Natural killer cell (primary cell): ENCODE measurements at places on chromosomes 6 and 20. TPM values are rescaled to one million over a fixed set of nuclear protein-coding genes. Genes with fewer than 3 reads are reported as not detected.

The CDK5RAP1 gene
- 62.6 TPM for total RNA-seq

The MOG gene
- not detected for total RNA-seq

The ERGIC3 gene
- total RNA-seq, result 128 TPM

The MCM8 gene
- 14.3 TPM for total RNA-seq

DNA sequence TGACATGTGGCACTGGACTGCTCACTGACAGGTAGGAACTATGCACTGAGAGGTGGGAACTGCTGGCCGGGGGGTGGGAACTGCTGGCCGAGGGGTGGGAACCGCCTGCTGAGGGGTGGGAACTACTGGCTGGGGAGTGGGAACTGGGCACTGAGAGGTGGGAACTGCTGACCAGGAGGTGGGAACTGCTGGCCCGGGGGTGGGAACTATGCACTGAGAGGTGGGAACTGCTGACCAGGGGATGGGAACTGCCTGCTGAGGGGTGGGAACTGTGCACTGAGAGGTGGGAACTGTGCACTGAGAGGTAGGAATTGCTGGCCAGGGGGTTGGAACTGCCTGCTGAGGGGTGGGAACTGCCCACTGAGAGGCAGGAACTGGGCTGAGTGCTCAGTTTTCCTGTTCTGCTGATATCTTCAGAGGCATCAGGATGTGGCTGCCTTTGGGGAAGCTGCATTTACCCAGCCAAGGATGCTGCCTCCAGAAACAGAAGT lies 90.2 kb downstream of the THBS2 start:
- DNase-seq, result no peak

DNA sequence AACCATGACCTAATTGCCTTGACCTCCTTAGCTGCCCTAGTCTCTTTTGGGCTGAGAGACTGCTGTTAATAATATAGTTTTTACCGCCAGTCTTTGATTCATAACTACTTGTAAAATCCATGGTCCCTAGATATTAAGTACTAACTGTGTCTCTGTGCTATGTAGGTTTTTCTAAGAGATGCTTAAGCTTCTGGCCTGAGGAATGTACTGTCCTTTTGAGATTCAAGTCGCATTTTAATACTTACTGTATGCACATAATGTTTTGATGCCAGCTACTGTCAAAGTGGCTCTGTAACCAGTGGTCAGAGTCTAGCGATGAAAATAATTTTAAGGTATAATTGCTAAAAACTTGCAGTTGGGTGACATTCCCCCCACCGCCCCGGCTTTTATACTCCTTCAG lies 2.1 kb downstream of the AKAP12 start:
- no peak for DNase-seq

The KCNK15 gene
- total RNA-seq, result not detected

GRCh38 chr6:470901-471448 lies 79.4 kb downstream of the IRF4 start:
- DNase-seq, result no peak

DNA sequence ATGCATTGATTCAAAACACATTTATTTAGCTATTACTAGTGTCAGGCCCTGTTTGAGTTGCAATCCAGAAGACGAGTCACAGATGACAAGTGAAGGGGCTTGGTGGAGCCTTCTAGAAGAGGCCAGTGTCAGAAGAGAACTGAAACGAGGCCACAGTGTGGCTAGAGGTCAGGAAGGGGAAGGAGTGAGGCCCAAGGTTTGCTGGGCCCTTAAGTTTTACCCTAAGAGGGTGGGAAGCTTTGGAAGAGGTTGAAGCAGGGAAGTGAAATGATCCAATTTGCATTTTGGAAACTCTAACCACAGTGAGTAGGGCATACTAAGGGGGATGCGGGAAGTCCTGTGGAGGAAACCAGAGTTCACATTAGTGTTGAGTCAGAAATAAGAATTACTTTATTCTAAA lies 25.0 kb downstream of the TTK start:
- DNase-seq, result no peak

- DNase-seq, result no peak
These were observed 54.4 kb downstream of the RIPOR2 start for GRCh38 chr6:24881376-24881775.

The ENPP1 gene
- total RNA-seq, result 0.85 TPM

DNA sequence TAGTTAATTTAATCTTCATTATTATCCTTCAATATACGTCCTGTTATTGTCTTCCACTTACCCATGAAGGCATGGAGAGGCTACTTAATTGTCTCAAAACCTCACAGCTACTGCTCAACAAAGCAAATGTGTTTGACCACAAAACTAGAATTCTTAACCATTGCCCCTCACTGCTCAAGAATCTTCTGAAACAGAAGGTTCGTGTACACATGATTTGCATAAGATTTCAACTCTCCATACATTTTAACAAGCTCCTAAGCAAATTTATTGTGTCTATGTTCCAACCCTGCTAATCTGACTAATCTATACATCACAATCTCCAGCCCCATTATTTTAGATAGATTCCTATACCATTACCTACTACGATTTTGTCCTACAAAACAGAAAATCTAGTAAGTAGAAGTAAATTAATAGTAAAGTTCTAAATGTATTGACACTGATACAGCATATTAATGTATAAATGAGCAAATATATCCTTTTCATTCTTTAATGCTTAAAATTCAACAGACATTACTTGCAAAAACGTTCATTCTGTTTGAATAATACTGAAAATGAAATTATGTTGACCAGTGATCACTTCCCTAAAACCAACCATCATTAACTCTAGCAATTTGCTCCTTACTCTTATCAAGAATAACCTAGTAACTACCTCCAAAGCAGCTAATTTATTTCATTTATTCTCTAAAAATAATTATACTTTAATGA lies 89.7 kb upstream of the RNF217 start:
- no peak for DNase-seq

DNA sequence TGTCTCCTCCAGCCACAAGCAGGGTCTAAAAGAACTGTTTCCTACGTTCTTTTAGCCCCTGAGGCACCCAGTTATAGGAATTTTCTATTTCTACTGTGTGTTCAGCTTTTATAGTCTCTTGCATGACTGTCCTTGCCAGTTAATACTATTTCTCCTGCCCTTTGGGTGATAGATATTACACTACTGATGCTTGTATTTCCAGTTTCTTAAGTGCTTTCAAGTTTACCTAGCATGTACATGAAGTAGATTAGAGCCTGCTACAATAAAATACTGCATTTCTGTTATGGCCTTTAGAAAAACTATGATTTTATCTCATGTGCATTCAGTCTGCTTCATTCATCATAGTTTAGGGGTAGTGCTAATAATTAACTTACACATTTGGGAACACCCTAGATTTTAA lies 89.6 kb downstream of the FOXO3 start:
- DNase-seq, result no peak

DNA sequence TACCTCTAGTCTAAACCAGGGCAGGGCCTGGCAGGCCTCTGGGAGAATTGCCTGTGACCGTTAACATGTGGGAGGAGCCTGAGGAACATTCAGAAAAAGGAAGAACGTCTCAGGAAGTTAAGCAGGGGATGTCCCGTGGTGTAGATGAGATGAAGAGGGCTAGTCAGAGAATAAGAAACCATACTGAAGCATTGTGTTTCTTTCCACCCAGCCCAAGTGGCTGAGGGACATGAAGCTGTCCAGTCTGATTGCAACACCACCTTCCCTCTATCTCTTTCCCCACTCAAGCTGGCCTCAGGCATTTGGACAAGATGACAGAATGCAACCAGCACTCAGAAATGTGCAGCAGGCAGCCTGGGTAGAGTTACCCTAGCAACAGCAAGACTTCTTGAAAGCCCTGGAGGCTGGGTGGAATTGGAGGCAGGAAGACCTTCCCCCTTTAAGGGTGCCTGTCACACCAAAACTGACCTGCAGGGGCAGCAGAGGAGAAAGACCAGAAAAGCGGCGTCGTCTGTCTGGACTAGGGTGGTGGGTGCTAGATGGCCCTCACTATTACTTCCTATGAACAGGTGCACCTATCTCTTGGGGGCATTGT lies 186.1 kb downstream of the UNC5CL start:
- DNase-seq, result no peak

DNA sequence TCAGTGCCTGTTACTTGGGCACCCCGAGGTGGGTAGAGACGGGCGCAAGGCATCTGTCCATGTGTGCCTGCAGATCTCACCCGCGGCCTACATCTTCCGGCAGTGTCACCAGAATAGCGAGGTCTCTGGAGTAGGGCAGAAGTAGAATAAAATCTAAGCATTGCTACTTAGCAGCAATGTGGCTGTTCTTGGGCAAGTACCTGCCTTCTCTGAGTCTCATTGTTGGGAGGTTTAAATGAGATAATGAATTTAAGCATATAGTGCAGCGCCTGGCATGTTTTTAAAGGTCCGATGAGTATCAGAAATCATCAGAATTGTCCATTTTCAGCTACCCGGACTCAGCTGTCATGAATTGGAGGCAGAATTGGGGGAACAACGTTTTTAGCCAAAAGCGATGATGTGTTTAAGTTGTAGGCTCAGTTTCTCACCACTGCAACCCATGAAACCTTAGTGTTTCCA lies 800 bp downstream of the ABCC10 start:
- peak; percentile 20 for DNase-seq

GRCh38 chr6:114718186-114718585 lies 375.4 kb upstream of the HS3ST5 start:
- DNase-seq, result no peak

The NR2E1 gene
- not detected for total RNA-seq

The ASXL1 gene
- total RNA-seq, result 125 TPM

The LY6G6C gene
- not detected for total RNA-seq

The FAM83C gene
- total RNA-seq, result not detected

- DNase-seq, result no peak
These were observed 51.0 kb upstream of the ZFP64 start for GRCh38 chr20:52242237-52243230.

DNA sequence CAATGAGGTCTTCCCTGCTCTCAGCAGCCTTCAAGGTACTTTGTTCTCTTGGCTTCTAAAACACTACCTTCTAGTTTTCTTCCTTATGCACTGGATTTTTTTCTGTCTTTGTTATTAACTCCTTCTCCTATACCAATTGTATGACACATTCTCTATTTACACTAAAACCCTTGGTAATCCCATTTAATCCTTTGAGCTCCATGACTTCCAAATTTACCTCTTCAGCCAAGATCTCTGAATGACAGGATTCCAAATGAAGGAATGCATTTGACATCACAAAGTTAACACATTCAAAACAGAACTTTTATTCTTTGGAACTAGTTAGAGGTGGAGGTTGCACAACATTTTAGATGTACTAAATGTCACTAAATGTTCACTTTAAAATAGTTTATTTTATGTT lies 86.6 kb upstream of the SAMD5 start:
- DNase-seq, result no peak

GRCh38 chr6:12892151-12892550 lies 175.6 kb downstream of the PHACTR1 start:
- no peak for DNase-seq

DNA sequence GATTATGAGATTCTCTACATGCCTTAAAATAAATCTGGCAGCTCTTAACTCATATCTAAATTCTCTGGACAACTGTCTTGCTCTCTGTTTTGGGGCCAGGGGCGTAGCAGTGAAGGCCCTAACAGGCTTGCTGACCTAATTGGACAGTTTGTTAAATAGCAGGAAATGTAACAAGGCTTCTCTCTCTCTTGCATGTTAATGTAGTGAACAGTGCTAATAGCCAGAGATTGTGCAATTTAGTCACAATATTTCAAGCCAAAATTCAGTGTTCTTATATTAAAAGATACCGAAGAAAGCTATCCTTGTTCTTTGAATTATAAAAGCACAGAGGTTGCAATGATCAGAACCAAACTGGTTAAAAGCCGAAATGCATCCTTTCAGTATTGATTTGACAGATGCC lies 3.0 kb downstream of the PPP1R3D start:
- no peak for DNase-seq

GRCh38 chr6:168179133-168179532 lies 100.1 kb upstream of the FRMD1 start:
- no peak for DNase-seq

The ARMH2 gene
- 0.68 TPM for total RNA-seq

- DNase-seq, result no peak
These were observed 992.5 kb upstream of the ADGRB3 start for GRCh38 chr6:67642582-67642981.

The MAFB gene
- 19.7 TPM for total RNA-seq

The MDFI gene
- total RNA-seq, result not detected

- no peak for DNase-seq
These were observed 126.3 kb downstream of the HIVEP1 start for GRCh38 chr6:12138381-12138780.

- no peak for DNase-seq
These were observed 1.5 kb downstream of the HM13 start for GRCh38 chr20:31515775-31516107.

The ALDH5A1 gene
- 7.5 TPM for total RNA-seq

DNA sequence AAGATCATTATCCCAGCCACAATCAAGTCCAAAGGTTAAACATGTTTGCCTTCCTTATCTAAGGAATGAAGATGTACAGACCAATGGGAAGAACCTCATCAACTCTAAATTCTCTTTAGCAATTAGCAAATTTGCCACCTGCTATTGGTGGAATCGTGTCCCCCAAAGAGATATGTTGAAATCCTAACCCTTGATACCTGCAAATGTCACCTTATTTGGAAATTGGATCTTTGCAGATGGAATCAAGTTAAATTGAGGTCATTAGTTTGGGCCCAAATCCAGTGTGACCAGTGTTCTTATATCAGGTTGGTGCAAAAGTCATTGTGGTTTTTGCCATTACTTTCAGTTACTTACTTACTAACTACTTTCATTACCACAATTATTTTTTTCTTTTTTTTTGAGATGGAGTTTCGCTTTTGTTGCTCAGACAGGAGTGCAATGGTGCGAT lies 31.3 kb downstream of the KLHL31 start:
- DNase-seq, result peak; percentile 14

The ATP5F1E gene
- 50.8 TPM for total RNA-seq

DNA sequence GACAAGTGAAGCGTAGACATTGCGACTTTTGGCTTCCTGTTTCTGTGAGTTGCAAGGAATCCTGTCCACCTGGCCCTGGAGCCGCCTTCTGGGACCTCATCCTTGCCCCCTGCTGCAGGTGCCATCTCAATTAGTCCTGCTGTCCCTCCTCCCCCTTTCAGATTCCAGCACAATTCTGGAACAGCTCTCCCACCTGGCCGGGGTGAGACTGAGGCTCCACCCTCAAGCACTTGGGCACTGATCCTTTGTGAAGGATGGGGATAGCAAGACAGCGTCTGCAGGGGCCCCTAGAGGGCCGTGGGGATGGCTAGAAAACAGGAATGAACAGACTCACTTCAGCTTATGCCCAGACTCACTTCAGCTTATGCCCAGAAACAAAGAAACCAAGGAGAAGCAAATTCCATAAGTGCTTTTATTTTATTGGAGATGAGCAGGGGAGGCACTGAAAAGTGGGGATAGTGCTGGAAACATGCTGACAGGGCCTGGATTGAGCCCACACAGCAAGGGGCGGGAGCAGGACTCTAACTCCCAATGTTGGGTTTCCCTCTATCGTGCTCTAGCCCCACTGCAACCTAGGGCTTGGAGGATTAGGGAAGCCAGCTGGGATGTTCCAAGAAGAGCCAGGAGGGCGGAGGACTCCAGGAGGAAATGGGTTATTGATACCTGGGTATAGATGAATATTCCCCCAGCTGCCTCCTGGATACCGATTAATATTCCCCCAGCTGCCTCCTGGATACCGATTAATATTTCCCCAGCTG lies 1.4 kb downstream of the C6orf15 start:
- no peak for DNase-seq

GRCh38 chr20:38392356-38392755 lies 42.8 kb downstream of the SNHG17 start:
- no peak for DNase-seq
